ENCODE measurements at places on chromosomes 4 and X.
A peak's percentile ranks its signal among the peaks of the same experiment; 100 is the strongest.

- no peak for DNase-seq
These were observed 206.1 kb downstream of the MID1 start for GRCh38 chrX:10414156-10414824.

DNA sequence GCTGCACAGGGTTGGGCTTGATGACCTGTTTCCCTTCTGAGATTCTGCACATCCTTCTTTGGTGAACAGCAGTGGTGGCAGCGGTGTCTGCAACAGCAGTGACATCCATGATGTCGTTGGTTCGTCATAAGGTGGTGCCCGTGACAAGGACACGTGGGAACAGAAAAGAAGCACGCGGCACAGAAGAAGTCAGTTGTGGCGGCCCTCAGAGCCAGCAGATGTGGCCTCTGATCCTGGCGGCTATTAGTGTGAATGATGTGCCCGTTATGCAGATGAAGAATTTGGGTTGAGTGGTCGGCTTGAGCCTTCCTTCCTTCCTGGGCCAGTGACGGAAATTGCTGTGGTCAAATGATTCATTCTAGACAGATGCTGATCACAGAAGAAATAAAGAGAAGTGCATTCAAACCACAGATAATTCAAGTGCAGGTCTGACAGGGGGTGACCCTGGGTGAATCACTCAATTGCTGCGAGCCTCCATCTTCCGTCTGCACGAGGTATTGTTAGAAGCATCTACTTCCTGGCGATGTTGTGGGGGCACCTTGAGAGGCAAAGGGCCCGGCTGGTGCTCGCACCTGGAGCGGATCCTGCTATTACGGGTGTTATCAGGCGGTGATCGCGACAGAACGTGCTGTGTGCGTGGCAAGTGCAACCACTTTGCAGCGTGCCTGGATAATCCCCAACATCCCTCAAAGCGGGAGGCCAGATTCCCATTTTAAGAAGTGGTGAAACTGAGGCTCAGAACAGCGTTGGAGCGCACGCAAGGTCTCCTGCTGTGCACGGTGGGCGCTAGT, 215.2 kb upstream of the PSAPL1 start:
- DNase-seq = no peak

DNA sequence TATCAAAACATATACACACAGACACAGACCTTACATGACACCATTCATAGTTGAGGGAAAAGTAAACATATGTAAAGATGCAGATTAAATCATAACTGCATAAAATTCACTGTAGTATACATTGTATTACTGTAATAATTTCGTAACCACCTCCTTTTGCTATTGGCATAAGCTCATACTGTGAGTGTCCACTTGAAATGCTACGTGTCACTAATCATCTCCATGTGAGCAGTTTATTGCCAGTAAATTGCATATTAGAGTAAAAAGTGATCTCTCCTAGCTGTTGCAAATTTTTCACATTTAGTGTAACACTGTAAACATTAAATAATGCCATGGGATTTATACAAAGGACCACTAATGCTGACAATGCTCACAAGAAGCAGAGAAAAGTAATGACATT, 256.7 kb upstream of the GNPDA2 start:
- DNase-seq = no peak

DNA sequence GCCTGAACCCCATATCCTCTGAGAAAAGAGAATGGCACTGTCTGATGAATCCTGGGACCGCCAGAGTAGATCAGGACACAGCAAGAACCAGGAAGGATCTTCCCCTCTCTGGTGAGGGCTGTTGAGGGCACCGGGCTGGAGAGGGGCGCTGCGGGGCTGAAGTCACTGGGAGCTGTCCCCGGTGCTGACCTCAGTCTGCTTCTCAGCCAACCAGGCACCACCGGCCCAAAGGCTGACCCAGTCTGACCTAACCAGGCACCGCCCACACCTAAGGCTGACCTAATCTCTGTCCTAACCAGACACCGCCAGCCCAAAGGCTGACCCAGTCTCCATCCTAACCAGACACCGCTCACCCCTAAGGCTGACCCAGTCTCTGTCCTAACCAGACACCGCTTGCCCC, 82.8 kb downstream of the CPZ start:
- no peak for DNase-seq

DNA sequence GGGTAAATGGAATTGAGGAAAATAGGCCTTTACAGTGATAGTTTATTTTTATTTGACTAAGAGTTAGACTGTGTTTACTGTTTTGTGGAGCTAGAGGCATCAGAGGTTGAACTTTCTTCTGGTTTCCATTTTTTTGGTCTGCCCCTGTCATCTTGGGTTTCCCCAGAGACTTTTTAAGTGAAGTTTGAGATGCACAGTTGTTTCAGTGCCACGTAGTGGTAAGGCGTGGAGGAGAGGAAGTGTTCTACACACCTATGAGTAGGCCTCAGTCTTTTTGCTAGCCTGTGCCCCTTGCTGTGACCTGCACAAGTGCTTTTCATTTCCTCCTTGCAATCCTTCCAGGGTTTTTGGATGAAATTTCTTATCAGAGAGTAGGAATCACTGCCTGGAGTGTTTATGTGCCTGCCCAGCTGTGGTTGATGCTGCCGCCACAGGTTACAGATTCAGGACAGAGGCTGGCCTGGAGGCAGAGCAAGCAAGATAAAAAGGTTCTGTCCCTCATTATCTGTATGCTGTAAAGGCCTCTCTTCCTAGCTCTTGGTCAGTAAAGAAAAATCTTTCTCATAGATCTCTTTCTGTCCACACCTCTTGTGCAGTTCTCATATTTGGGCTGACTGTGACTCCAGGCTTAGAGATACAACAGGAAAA, 12.5 kb upstream of the HSFX4 start:
- no peak for DNase-seq

- DNase-seq = no peak
These were observed 1.8 kb upstream of the HS3ST1 start for GRCh38 chr4:11430536-11430935.

DNA sequence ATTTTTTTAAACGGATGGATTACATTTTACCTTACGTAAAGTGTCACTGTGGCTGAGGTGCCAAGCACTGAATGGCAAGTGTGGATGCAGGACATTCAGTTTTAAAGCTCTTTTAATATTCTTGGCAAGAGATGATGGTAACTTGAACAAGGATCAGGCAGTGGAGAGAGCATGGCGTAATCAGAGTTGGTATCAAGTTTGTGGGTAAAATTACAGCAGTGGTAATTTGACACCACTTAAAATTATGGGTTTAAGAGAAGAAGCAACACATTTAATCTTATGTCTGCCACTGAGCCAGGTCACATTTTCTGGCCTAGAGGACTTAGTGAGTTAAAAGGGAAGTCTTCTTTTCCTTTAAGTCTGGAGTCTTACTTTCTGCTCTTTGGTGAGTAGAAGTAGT, 100.5 kb downstream of the NAA11 start:
- peak; percentile 54 for DNase-seq

DNA sequence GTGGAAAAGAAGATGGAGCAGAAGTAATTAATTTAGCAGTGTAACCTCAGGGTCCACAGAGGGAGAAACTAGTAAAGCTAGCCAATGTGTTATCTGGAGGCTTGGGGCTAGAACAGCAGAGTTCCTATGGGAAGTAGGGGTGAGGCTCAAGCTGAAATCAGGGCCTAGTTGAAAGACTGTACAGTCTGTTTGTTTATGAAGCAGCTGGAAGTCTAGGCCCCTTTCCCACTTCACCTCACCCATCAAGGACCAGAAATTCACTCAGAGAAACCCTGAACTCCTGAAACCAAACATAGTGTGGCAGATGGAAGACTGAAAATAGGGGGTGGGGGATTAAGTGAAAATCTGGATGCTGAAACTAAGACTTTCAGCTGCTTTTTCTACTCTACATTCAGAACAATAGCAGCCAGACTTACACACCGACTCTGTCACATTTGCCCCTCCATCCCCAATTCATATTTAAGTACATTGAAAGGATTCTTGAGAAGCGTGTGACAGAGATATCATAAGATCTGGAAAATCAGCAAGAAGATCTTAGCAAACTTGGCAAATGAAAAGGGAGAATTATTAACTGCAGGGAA, 32.6 kb upstream of the FAM241A start:
- DNase-seq = peak; percentile 59

DNA sequence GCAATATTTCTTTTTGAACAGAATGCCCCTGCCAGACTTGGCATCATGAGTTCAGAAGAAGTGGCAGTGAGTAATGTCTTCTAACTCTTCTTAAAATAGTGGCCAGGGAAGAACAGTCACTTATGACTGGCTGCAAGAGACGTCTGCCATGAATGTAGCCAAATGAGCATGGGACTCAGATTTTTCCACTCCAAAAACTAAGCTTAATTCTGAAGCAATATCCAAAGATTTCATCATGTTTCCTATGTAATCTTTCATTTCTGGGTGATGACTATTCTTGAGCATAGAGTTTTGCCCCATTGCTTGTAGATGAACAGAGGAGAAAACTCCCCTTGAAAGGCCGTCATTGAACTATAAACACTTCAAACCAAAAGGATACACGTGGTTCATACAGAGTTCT, 11.8 kb downstream of the AMBN start:
- no peak for DNase-seq

GRCh38 chrX:19563327-19563726, 48.0 kb upstream of the MAP3K15 start:
- DNase-seq = no peak

DNA sequence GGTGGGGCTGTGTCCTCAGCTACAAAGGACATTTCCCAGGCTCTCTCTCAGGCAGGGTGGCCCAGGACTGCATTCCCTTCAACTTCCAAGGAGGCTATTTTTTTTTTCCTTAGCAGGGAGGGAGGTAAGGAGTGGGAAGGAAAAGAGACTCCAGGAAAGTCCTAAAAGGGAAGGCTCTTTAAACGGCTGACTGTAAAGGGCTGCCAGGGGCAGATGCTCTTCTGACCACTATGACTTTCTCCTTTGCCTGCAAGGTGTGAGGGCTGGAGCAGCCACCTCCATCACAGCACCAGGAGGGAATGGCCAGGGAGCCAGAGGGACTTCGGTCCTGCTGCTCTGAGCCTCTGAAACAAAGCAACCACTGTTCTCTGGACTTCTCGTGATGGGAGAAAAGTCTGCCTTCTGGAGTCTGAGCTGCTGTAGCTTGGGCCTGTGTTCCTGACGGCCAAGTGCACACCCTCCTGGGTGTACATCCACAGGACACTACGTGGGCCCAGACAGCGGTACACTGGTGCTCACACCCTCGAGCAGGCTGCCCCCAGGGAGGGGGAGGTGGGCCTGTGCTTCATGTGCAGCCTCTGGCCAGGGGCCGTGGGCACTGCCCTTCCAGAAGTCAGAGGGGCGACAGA, 17.9 kb downstream of the NAT8L start:
- no peak for DNase-seq

DNA sequence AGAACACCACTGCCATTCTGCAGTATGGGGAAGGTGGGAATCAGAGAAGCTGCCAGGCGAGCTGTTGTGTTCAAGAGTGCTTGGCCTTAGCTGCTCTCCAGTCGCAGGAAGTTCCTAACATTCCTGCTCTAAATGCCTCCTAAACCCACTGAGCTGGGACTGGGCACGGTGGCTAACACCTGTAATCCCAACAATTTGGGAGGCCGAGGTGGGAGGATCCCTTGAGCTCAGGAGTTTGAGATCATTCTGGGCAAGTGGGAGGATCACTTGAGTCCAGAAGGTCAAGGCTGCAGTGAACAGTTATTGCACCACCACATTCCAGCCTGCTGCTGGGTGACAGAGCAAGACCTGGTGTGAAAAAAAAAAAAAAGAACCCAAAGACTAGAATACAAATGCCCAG, 690.3 kb upstream of the FAM241A start:
- no peak for DNase-seq

- DNase-seq = no peak
These were observed 108.1 kb downstream of the UCHL1 start for GRCh38 chr4:41364876-41365275.

DNA sequence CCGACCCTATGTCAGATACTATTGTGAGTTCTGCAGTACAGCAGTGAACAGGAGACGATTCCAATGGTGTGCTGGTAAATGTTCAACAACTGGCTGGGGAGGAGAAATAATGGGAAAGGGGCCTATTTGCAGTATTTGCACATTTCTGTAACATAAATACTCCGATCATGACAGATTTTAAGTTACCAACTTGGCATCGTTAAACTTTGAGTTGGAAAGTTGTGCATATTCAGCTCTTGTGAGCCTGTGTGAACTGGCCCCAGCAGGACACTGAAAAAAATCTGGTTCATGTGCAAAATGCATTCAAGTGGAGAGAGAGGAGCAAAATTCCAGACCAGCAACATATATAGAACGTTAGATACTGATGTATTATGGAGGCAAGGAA, 175.0 kb downstream of the MAPK10 start:
- no peak for DNase-seq

GRCh38 chrX:31252133-31252532, 180.3 kb upstream of the FTHL17 start:
- DNase-seq = no peak

DNA sequence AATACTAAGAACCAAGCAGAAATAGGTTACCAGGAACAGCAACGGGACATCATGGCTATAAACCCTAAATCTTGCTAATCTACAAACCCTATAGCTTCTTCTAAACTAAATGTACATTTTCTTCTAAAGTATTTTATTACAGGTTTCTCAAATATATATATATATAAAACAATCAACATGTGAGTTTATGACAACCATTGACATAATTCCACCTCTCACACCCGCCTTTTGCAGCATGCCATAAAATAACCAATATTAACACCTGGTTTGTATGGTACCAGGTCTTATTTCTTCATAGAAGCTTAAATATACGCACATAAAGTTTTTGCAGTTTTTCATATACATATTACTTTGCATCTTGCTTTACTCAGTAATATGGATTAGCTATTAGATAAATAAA, 955.3 kb upstream of the LCORL start:
- DNase-seq = no peak

DNA sequence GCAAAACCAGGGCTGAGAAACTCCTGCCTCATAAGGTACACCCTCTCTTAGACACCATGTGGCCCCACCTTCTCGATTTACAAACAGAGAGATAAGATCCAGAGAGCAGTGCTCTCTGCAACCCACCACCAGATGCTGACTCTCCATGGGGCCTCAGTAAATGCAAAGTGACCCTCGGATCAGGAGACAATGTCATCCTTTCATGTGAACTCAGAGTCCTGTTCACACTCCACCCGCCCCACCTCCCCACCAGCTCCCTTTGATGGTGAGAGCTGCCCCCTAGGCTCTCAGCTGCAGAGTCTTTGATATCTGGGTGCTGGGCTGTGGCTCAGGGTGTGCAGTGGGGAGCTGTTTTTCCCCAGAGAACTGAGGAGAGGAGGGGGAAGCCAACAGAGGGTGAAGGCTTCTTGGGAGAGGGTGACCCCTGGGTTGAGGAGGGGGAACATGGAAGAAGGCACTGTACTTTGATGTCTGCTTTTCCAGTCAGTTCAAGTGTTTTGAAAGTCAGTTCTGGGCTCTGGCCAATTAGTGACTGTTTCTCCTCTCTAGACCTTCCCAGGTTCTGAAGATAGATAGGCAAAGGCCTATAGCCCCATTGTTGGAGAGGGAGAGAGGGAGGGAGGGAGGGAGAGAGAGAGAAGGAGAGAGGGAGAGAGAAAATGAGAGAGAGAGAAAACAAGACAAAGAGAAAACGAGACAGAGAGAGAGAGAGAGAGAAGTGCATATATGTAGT, 88.2 kb downstream of the SCD5 start:
- DNase-seq = peak; percentile 65

- DNase-seq = no peak
These were observed 1247.8 kb upstream of the IGFBP7 start for GRCh38 chr4:58357947-58358346.

All from DMS 273 treated with DMSO at 0.1 percent for 48 hours (cell line).